ENCODE measurements at places on chromosomes 13 and 19. TPM values are rescaled to one million over a fixed set of nuclear protein-coding genes. Genes with fewer than 3 reads are reported as not detected.

DNA sequence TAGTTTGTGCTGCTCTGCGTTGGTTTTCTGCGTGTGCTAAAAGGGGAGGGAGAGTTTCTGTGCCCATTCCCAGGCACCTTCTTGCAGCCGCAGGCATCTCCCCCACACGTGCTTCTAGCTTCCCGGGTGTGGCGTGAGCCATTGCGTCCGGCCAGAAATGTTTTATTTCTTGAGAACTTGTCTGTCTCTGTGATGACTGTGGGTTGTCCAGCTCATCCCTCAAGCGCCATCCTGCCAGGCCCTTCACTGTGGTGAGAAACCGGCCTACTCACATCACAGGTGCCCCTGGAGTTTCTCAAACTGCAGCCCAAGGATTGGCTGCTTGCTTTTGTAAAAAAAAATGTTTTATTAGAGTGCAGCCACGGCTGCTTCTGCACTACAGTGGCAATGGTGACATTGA is 24.2 kb downstream of the EPN1 start:
- H3K4me1 ChIP-seq: peaks cover 11% of the 10 kb centered on the region
- H3K27ac ChIP-seq: no peak overlapping the region
- no peaks in the 10 kb centered on the region for H3K27me3 ChIP-seq
- no peak for DNase-seq
- peaks cover 68% of the 10 kb centered on the region for H3K36me3 ChIP-seq
- no peak overlapping the region for H3K4me3 ChIP-seq

Gene CBY2
- not detected for total RNA-seq

Gene ZNF865
- 18.9 TPM for total RNA-seq

Gene CHAF1A
- 7.5 TPM for total RNA-seq

Gene YJEFN3
- 9.9 TPM for total RNA-seq

DNA sequence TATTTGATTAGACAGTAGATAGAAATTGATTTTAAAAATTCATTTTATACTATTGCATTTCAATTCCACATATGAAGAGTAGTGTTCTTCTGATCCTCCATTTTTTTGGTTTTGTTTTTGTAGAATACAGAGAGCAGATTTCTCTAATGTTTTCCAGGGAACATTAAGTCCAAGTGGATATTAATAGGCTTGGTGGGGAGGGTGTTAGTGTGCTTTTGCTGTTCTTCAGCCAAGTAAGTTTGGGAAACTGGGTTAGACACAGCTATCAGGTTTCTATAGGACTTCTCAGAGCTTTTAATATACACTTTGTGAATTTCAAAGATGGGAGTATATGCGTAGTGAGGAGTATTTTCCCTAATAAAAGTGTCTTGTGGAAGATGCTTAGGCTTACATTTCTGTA is 21.8 kb downstream of the NAA16 start:
- H3K27ac ChIP-seq: no peak overlapping the region
- no peak for DNase-seq
- H3K27me3 ChIP-seq: no peaks in the 10 kb centered on the region
- no peak overlapping the region for H3K4me3 ChIP-seq
- no peaks in the 10 kb centered on the region for H3K4me1 ChIP-seq
- no peaks in the 10 kb centered on the region for H3K36me3 ChIP-seq

GRCh38 chr19:18401580-18402112 is 4.2 kb upstream of the LRRC25 start:
- no peaks in the 10 kb centered on the region for H3K36me3 ChIP-seq
- H3K4me3 ChIP-seq: no peak overlapping the region
- no peaks in the 10 kb centered on the region for H3K27me3 ChIP-seq
- no peak for DNase-seq
- peaks cover 5% of the 10 kb centered on the region for H3K4me1 ChIP-seq

Gene OLFM2
- total RNA-seq: not detected

GRCh38 chr13:95438297-95438696 is 114.2 kb upstream of the CLDN10 start:
- H3K27ac ChIP-seq: no peak overlapping the region
- H3K4me3 ChIP-seq: no peak overlapping the region
- H3K36me3 ChIP-seq: no peaks in the 10 kb centered on the region
- H3K27me3 ChIP-seq: no peaks in the 10 kb centered on the region

- peaks cover 77% of the 10 kb centered on the region for H3K4me1 ChIP-seq
- no peak overlapping the region for H3K27ac ChIP-seq
- H3K4me3 ChIP-seq: no peak overlapping the region
- H3K27me3 ChIP-seq: no peaks in the 10 kb centered on the region
These were observed 8.1 kb downstream of the PAK4 start for GRCh38 chr19:39133431-39134270.

Measured in Peyer's patch (tissue), 4 donors.